ENCODE measurements at places on chromosomes 1 and 21.

DNA sequence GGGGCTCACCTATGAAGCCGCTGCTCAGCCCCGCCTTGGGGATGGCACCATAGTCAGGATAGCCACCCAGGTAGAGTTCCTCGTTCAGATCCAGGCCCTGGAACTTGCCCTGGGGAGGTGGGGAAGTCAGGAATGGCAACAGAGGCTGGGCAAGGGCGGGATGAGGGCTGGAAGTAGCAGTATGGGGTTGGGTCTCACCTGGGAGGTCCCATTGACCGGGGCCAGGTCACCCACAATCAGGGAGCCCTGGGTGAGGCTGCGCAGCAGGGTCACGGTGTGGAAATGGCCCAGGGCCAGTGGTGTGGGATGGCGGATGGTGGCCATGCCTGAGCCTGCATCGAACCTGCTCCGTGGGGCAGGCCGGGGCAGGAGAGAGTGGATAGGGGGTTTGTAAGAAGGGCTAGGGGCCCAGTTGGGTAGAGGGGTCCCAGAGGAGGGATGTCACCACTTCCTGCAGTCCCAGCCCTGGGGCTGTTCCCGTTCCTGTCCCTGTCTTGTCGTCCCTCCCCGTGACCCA is 19.4 kb downstream of the LDLRAD2 start:
- DNase-seq: no peak

DNA sequence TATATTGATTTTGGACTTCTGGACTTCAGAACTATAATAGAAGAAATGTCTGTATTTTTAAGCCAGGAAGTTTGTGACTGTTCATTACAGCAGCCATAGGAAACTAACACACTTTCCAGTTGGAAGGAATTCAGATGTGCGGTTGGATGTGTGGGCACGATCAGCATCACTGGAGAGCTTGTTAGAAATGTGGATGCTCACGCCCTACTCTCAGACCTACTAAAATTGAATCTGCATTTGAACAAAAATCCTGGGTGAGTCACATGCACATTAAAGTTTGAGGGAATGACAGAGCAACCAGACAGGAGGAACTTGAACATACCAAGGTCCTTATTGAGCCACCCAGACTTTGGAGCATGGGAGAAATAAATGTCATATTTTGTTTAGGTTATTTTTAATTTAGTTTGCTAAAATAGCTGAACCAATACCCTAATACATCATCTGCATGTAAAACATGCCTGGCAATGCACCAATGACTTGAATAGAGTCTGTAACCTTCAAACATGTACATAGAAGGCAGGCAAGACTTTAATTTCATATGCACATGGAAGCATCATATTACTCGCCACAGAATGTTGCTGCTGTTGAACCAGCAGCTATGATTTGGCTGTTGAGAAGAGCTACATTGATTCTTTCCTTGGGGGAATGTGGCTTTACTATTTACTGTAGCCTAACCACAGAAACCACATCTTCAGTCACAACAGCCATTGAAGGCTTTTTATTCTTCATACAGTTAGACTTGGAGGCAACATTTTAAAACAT is 346.2 kb downstream of the BARHL2 start:
- DNase-seq: no peak

GRCh38 chr21:16377120-16377658 is 647.4 kb downstream of the USP25 start:
- no peak for DNase-seq

DNA sequence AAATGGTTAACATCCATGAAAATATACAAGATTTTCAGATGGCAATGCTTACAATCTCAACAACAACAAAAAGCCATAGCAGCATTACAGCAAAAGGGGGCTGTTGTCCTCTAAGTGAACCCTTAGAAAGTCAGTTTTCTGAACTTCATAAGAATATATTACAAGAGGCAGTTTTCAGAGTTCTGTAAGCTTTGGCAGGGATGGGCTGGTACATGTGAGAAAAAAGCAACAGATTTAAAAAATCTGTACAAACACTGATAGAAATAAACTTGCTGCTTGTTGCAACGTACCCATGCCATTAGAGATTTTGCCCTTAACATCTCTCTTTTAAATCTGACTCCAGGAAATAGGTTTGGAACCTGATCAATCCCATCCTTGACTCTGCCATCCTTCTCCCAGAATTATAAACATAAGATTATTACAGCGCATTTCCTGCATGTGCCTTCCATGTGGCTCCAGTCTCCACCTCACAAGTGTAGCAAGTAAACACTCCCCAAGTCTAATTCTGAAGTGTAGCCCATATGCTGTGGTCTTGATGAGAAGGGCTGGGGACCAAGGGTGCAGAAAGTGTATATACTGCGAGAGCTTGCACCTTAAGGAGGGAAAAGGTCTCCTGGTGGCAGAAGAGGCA is 101.4 kb upstream of the TSPAN2 start:
- DNase-seq: no peak
